ENCODE measurements at places on chromosomes 11 and 22.

- no peak for DNase-seq
Observed at GRCh38 chr11:17923217-17923616, 89.6 kb downstream of the SERGEF start.

GRCh38 chr11:108713076-108713790 lies 48.4 kb downstream of the DDX10 start:
- no peak for DNase-seq

- no peak for DNase-seq
Observed at GRCh38 chr11:95375886-95376285, 144.9 kb upstream of the SESN3 start.

- DNase-seq = no peak
Observed at GRCh38 chr11:33311680-33312079, 54.5 kb downstream of the HIPK3 start.

DNA sequence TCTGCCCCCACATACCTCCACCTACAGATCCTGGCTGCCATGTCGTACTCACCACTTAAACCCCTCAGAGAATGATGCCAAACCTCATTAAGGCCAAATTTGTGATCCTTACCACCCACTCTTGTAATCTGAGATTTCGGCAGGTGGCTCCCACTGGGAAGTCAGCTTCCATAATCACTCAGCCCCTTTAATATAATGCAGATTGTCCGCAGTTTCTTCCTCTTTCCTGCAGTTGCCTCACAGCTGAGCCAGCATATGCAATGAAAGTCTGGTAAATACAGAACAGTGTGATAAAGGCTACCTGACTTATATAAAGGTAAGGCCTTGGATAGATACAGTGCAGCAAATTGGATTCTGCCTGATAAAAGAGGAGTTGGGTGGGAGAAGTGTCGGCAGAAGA lies 515.2 kb upstream of the TENM4 start:
- DNase-seq = no peak

DNA sequence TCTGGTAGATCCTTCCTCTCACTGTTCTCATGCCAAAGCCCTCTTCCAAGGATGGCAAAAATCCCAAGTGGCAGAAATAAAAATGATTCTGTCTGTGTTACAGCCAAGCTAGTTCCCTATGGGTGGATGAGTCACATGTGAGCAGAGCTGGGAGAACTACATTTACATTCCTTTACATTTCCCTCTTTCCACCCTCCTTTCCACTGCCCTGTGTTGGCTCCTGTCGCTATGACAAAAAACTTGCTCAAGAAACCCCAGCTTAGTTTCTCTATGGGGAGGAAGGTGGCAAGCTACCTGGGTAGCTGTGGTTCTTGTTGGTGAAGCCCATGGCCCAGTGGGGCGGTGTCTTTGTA lies 10.2 kb upstream of the DDB2 start:
- DNase-seq = no peak
